Stimulated activated CD4-positive, alpha-beta T cell treated with anti-CD3 and anti-CD28 coated beads, Interleukin-1b, Interleukin-23, amount 100 ng/mL, for 4 hours (primary cell): ENCODE measurements at places on chromosomes 7 and 10.

DNA sequence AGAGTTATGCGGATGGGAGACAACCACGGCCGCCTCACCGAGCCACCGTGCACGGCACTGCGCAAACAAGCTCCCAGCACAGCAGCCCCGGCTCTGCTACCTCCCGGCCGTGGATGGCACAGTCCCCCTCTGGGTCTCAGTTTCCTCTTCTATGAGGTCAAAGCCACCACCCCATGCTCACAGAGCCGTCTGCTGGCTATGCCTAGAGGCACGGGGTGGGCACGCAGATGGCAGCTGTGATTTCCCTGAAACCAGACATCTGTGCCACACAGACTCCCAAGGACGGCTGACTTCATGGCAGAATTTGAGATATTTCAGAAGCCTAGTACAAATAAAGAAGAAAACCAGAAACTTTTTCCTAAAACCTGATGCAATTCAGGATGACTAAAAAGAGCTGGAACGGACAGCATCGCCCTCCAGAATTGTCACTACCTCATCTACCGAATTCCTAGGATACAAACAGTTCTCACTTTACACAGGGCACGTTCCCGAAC lies 73.2 kb downstream of the AMZ1 start:
- no peak for DNase-seq

DNA sequence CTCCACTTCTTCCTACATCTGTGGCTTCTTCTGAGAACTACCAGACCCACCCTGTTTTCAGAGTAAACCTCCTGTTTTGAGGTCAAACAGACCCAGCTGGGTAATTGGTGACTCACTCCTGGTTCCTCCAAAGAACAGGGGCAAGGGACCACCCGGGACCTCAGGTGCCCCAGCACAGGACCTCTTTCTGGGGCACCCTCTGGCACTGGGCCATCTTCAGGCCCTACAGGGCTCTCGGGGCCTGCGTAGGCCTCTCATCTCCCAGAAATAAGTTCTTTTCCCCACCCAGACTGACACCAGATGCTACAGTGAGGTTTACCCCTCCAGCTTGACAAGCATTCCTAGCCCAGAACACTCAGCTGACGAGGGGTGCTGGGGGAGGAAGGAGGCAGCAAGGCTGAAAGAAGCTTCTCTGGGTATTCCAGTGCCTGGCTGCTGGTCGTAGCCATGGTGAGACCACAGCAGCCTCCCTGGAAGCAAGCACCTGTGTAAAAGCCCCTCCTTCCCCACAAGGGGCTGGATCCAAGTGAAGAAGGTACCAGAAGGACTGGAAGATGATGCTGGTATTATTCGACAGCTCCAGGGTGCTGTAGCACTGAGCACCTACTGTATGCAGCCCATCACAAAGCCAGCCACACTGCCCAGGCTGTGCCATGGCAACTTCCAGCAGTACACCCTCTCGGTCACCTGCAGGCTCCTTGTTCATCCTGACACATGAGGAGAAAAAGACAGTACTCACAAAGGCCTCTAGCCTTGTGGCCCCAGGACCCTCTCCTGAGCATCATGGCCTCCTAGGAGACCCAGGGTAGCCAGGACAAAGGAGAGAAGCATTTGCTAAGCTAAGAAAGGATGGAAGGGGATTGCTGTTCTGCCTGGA lies 47.4 kb downstream of the ALOX5 start:
- DNase-seq, result no peak

- no peak for DNase-seq
Observed at GRCh38 chr10:34433241-34434076, 381.6 kb downstream of the PARD3 start.

GRCh38 chr7:50356945-50357268 lies 52.4 kb downstream of the IKZF1 start:
- no peak for DNase-seq

DNA sequence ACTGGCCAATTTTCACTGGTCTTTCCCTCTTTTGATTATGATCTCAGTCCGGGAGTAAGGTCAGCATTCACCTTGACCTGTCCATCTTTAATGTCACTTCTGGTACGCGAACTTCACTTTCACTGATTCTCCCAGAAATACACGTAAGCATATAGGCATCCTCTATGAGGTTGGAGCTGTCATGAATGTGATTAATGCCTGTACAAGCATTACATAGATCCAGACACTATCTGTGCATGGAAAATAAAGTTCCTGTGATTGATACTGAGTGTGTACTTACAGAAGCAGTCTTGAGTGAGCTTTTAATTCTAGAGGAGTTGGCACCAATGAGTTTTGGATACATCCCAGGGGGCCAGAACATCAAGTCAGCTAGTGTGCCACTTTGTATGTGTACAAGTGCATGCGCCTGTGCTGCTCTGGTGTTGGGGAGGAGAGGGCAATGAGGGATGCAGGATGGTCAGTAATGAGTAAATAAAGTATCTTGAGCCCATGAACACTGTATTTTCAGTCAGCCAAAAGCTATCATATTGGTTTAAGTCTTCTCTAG lies 6.0 kb downstream of the PTPRZ1 start:
- DNase-seq, result no peak

- DNase-seq, result no peak
Observed at GRCh38 chr10:76523791-76524351, 1092.4 kb downstream of the LRMDA start.

DNA sequence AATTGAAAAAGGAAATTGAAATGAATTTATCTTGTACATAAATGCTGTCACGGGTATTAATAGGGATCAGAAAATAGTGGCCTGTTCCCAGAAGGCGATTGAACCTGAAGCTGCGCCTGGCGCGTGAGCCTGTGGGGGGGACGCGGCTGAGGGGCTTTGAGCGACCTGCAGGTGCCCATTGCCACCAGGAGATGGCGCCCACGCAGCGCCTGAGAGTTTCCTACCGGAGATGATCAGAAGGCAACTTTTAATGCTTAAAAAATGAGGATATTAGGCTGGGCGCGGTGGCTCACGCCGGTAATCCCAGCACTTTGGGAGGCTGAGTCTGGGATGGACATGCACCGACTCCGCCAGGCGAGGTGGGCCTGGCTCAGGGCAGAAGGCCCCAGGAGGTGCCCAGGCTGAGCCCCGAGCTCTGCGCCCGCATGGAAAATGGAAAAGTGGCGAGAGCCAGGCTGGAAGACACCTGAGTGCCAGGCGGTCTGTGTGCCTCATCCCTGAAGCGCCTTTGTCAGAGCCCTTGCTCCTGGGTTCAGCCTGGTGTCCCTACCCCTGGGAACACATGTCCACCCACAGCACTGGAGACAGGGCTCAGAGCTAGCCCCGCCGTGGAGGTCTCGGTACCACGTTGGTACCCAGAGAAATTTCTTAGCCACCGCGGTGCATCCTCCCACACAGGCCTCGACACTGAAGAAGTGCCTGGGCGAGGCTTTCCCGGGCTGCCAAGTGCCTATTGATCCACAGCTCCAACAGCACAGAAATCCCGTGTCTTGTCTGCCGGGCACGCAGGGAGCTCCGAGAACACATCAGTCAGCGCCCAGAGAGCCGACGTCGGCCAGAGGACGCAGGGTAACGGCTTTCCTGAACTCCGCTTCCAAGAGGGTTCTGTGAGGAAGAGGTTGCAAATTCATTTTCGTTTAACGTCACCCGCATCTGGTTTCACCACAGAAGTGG lies 117.4 kb downstream of the INPP5A start:
- peak; percentile 32 for DNase-seq
